Fibroblast of the conjunctiva (primary cell): ENCODE measurements at places on chromosomes 11 and 22.

GRCh38 chr22:49295465-49295743 lies 532.3 kb downstream of the BRD1 start:
- no peak for DNase-seq

- DNase-seq = peak; percentile 89
Observed at GRCh38 chr22:20569059-20570058, 61.9 kb downstream of the MED15 start.

DNA sequence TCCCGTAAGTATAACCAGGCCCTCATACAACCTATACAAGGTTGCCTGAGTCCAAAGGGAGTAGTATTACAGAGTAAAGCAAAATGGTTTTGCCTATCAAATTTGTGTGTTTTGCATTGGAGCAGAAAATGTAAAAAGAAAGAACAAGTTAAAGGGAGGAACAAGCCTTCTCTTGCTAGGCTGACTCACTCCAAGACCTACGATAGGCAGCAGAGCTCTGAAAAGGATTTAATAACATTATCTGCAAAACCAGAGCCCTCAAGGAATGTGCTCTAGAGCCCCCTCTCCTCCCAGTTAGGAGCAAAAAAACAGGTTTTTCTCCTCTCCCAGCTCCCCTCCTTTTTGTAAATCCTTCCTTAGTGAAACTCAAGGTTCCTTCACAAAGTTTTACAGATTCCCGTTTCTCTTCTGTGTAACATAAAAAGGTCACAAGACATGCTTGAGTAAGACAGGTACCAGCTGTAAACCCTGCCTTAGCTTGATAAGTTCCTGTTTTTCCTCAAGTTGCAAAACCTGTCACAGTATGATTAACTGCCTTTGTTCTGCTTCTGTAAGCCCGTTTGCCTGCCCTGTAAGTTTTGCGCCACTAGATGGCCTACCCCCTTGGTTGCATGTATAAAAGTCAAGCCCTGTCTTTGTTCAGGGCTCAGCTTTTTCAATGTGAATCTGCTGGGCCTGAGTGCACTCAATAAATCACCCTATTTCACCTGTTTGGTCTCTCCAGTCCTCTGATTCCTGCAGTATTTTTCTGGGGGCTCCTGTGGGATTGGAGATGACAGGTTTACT lies 498.2 kb downstream of the KCNA4 start:
- DNase-seq = no peak

- no peak for DNase-seq
Observed at GRCh38 chr11:119756169-119756865, 27.3 kb upstream of the NECTIN1 start.

DNA sequence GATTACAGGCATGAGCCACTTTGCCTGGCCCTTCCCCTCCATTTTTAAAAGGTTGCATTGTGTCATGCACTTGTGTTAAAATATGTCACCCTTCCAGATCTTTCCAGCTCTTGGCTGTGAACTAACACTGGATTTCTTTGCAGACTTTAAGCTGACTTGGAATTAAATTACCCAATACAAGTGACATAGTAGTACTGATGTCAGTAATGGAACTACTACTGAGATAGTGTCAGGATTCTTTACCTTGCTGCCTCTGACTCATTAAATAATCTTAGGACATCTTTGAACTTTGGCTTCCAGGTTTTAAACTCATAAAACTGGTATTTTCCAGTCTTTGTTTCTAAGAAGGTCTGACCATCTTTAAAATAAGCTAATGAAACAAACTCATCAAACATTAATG lies 51.8 kb upstream of the OR4B1 start:
- no peak for DNase-seq

GRCh38 chr22:29718949-29719898 lies 579 bp upstream of the CABP7 start:
- no peak for DNase-seq

GRCh38 chr22:43007519-43008102 lies 7.3 kb downstream of the PACSIN2 start:
- DNase-seq = no peak

- DNase-seq = no peak
Observed at GRCh38 chr11:36822829-36823228, 224.8 kb upstream of the RAG2 start.

DNA sequence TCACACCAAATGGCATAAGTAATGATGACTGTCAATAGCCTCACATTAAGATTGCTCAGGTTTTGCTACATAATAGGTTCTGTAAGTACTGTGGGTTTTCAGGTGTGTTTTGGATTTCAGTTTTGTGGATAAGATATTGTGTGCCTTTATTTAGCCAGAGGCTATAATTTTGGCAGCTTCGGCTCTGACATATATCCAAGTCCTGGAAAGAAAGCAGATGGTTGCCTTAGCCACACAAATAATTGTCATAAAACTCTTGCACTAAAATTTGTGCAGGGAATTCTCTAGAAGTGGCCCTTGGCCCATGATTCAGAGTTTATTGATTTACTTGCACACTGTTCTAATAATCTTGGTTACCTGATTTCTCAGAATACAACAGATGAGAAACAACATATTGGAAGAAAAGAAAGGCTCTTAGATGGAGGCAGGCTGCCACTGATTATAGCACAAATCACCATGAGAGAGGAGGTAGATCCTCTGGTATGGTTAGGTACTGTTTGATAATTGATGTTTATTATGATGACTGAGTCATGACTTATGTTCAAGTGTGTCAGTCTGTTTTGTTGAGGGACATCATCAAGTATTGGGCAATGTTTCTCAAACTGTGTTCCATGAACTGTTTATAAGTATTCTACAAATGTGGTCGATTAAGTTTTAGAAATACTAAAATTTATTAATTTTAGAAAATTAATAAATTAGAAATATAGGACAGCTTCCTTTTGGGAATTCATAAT lies 9.6 kb downstream of the REXO2 start:
- no peak for DNase-seq

DNA sequence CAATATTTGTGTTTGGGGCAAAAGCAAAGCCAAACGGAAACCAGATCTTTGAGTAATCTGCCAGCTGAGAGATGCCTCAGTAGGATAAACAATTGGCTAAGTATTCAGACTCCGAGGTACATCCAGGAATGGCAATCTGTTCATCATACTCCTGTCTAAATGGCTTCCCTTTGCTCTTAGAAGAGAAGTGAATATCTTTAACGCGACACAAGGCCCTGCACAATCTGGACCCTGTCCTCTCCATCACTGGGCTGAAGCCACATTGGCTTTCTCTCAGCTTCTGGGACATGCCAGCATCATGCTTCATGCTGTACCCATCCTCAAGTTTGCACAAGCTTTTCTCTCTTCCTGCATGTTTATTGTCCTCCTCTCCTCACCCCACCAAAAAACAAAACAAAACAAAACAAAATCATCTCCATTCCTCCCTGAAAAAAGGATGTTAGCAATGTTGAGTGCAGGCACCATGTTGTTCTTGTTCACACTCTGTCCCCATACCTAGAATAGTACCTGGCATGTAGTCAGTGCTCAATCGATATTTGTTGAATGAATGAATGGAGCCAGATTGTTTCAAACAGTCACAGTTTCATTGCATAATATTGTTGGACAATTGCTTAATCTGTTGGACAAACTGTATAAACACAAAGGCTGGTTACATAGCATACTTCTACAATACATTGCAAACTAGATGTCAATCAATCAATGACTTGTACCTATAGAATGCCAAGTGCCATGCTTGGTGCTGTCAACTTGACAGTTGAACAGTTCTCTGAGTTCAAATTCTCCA lies 38.2 kb upstream of the SESN3 start:
- DNase-seq = no peak

DNA sequence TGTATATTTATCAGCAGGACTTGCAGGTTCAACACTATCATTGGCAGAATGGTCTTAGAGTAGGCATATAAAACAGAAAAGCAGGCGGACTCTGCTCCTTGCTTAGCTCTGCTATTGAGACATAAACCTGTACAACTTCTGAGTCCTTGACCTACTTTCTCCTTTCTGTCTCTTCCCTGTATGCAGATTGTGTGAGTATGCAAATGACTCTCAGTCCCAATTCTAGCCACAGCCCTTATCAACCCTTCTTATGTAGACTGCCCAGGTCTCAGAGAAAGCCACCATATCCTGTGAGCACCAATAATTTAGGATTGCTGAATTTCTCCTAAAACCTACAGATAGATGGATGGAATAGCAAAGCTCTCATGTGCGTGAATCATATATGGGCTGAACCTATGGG lies 367.6 kb upstream of the DDI1 start:
- no peak for DNase-seq

GRCh38 chr11:9796854-9797253 lies 133.0 kb downstream of the SWAP70 start:
- DNase-seq = peak; percentile 84

- no peak for DNase-seq
Observed at GRCh38 chr22:27323661-27324060, 477.9 kb downstream of the MN1 start.

- DNase-seq = no peak
Observed at GRCh38 chr11:134592391-134592990, 180.4 kb upstream of the B3GAT1 start.

GRCh38 chr11:17528181-17528691 lies 16.0 kb downstream of the USH1C start:
- DNase-seq = peak; percentile 5

DNA sequence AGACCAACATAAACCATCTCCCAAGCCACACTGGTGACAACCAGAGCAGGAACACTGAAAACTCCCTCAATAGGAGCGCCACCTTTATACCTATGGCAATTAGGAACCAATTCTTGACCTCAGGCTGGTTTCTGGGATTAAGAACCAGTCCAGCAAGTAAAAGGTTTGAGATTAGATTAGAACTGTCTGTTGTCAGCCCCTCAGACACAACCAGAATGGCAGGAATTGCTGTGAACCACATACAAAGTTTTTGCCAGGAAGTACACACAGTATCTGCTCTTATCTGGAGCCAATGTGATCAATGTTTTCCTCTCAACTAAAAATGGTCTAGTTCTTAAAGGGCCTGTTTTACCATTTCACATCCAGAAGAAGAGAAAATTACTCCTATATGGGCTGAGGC lies 55.2 kb downstream of the RBFOX2 start:
- DNase-seq = no peak

- DNase-seq = no peak
Observed at GRCh38 chr22:21755851-21756284, 20.3 kb upstream of the YPEL1 start.

- no peak for DNase-seq
Observed at GRCh38 chr11:72851726-72852125, 37.5 kb downstream of the ATG16L2 start.

GRCh38 chr22:17285656-17286055 lies 66.4 kb upstream of the ADA2 start:
- DNase-seq = no peak

GRCh38 chr11:75317446-75318122 lies 33.9 kb downstream of the ARRB1 start:
- no peak for DNase-seq

DNA sequence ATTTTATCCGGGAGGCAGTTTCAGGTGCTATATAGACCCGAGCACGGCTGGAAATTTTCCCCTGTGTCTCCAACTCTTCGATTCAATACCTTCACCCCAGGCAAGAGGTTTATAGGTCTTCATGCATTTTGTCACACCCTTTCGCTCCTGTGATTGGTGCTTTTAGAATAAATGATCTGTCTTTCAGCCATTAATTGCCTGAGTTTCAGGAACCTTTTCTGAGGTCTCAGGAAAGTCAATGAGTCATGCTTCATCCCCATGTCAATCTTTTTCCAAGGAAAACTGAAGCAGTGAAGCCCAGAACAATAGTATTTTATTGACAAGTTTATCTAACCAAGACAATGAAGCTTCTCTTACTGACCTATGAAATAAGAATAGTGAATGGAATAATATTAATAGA lies 29.9 kb downstream of the FAM181B start:
- DNase-seq = no peak
